ENCODE measurements at places on chromosomes 7 and 10. TPM values are rescaled to one million over a fixed set of nuclear protein-coding genes. Genes with fewer than 3 reads are reported as not detected.

DNA sequence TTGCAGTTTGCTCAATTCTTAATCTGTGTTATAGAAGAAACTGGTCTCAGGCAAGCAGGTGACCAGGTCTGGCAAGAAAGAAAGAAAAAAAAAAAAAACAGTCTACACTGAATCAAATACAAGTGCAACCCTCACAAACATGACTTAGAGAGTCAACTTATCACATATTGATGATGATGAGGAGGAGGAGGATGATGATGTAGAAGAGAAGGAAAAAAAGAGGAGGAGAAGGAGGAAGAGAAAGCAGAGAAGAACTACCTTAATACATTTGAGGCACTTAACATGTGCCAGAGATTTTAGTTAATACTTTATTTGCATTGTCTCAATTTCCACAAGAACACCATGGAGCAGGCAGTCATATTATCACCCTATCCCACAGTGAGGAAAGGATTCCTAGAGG is 91.5 kb downstream of the GLI3 start:
- no peak for DNase-seq

HOGA1 gene
- not detected for total RNA-seq

NKX1-2 gene
- not detected for total RNA-seq

GRCh38 chr7:33634606-33635005 is 270.7 kb upstream of the BMPER start:
- DNase-seq: no peak

DNA sequence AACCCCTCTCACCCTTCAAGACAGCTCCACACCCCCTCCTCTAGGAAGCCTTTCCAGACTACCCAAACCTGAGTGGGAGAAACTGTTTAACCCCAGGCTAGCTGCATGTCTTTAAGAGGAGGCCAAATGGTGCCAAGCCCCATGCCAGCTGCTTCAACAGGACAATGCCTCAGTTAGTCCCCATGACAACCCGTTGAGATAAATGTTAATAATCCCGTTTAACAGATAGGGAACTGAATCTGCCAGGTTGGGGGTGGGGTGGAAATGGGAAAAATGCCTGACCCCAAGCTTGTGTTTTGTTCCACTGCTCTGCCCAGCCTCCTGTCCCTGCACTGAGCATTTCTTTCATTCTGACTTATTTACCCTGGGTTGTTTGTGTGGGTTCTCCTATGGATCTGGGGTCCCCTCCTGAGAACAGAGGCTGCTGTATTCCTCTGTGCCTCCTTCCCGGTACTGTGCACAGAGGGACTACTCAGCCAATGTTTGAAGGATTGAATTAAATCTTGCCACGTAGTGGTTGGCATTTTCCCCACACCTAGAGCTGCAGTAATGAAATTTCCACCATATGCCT is 452.6 kb upstream of the ZMIZ1 start:
- DNase-seq: no peak

DNA sequence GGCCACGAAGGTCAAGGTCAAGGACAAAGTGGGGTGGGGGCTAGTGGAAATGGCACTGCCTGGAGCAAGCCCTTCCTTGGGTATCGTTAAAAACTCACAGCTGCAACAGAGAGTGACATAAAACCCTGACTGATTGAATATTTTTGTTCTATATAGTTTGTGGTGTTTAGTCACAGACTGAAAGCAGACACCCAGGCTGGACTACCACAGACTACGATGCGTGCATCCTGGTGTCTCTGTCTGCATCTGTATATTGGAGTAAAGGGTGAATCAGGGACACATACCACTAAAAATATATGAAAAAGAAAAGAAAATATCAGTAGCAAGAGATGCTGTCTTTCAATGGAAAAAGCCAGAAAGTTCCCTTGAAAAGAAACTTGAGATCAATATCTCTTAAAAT is 101.4 kb downstream of the KLF6 start:
- DNase-seq: no peak

GRCh38 chr10:47371629-47372485 is 12.2 kb downstream of the ZNF488 start:
- DNase-seq: no peak

TMEM229A gene
- total RNA-seq: not detected

DPP6 gene
- not detected for total RNA-seq

DNA sequence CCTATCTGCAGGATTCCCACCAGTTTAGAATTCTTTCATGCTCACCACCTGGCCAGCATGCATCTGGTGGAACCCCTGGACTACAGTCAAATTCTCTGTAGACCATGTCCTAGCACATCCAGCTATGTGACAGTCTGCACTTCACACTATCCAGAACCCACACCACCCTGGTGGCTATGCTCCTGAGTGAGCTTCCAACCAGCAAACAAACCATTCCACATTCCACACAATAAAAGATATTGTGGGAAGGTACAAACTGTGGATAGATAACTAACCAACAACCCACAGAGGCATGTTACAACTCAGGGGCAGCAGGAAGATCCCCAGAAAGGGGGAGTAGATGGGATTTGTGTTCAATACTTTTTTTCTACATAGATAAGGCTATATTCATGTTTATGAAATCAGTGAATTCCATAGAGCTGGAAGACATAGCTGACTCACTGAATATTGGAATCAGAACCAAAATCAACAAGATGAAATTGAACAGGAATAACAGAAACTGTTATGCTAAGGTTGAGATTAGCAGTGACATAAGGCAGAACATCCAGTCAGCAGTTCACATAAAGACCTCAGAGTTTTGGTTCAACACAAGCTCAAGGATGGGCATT is 72.5 kb downstream of the LRRC17 start:
- DNase-seq: no peak

DNA sequence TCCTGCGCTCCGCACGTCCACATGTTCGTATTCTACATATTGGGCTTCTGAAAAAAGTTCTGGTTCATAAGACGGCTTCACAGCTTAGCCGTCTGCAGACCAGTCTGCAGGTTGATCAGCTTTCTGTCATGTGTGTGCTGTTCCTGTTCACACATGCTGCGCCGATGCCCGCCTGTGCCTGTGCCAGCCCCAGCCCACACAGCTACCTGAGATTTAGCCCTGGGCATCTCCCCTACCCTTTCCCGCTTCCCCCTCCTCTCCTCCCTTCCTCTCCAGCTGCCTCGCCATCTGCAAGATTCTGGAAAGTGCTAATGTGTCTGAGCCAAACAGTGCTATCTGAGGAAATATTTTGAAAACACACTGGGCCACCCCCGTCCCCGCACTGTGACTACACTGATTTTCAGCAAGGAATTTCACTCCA is 7.1 kb downstream of the CHST3 start:
- no peak for DNase-seq

- no peak for DNase-seq
Measured at GRCh38 chr7:95045236-95045923, 138.0 kb downstream of the PPP1R9A start.

MNX1 gene
- 0.14 TPM for total RNA-seq

GRCh38 chr10:122450353-122450990 is 4.0 kb upstream of the ARMS2 start:
- DNase-seq: no peak

DNA sequence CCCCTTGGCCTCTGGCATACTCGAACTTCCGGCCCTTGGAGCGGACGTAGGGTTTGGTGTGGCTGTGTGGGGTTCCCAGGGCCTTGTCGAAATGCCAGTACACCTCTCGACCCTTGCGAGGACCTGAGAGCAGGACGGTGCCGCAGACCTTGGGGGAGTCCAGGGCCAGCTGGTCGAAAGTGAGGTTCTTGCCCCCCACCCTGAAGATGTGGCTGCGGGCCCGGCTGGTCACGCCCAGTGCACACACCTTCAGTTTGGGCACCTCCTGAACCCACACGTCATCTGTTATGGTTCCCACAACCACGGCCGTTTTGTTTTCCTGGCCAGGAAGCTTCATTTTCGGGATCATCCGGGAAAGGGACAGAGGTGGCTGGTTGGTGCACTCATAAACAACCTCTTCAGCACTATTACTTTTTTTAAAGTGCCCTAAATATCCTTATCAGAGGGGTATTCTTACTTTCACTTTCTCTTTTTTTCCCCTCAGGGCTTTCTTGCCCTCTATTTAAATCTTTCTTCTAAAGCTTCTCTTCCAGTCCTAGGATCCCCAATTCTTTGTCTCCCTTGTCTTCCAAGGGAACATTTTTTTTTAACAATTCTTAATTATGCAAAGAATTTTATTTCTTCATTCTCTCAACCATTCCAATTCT is 44.9 kb upstream of the FAM3C start:
- DNase-seq: peak; percentile 16

TAS2R3 gene
- 0.31 TPM for total RNA-seq

DNA sequence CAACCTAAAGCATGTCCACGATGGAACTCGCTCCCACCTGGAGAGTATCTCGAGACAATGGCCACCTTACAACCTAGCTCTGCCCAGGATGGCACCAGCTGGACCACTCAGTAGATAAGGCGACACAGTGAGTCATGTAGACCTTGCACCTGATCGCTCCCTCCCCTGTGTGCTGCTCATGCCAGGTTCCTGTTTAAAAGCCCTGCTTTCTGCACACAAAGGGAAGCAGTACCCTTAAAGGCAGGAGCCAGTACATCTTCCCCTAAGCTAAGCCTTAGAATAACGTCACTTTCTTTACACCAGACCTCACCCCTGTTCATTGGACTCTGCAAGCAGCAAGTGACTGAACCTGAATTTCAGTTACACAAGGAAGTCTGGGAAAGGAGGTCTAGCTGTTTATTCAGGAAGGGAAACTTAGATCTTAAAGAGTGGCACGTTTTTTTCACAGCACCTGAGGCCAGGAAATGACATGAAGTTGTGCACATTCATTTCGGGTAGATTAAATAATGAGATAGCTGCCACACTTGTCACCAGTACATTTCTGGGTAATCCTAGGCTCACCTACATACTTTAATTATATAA is 117.9 kb downstream of the MTPAP start:
- no peak for DNase-seq

Data from CD4-positive, alpha-beta T cell (primary cell).